MCF 10A (cell line): ENCODE measurements at places on chromosomes 11 and 22. TPM values are rescaled to one million over a fixed set of nuclear protein-coding genes. Genes with fewer than 3 reads are reported as not detected.
A peak's percentile ranks its signal among the peaks of the same experiment; 100 is the strongest.

Gene ADM2
- total RNA-seq = 35.4 and 39.7 TPM in 2 replicates

GRCh38 chr11:47469361-47470179 lies 20.6 kb upstream of the RAPSN start:
- no peak for DNase-seq

Gene LAYN
- total RNA-seq = not detected in 2 replicates

GRCh38 chr11:70594031-70594430 lies 195.7 kb downstream of the CTTN start:
- DNase-seq = no peak

DNA sequence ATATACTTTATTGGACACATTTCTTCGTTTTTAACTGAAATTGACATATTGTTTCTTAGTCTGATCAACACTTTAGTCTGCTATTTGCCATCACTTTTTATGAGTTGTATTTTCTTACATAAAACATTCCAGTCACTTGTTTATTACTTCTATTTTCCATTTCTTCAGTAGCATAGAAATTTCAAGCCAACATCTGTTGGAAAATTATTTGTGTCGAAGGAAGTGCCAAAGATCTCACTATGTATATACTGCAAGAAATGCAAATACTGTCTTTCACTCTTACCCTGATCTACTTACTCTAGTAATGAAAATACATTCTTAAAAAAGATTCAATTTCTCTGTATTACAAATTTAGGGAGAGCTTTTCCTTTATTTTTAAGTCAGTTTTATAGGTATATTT lies 105.9 kb downstream of the SLC17A6 start:
- no peak for DNase-seq

Gene LDHAL6A
- not detected in 2 replicates for total RNA-seq

- DNase-seq = no peak
Measured at GRCh38 chr11:59152312-59152951, 9.8 kb downstream of the FAM111A start.

DNA sequence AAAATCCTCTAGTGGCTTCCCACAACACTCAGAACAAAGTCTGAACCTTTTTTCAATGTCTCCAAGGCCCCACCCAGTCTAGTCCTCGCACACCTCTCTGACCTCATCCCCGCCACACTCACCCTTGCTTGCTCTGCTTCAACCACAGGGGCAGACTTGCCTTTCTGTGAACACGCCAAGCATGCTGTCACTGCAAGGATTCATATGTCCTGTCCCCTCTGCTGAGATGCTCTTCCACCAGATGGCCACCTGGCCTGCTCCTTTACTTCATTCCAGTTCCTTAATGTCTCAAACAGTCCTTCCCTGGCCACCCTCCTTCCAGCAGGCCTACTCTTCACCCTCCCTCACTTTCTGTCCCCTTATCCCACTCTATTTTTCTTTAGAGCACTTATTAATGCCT lies 60.6 kb upstream of the ARHGAP20 start:
- no peak for DNase-seq

DNA sequence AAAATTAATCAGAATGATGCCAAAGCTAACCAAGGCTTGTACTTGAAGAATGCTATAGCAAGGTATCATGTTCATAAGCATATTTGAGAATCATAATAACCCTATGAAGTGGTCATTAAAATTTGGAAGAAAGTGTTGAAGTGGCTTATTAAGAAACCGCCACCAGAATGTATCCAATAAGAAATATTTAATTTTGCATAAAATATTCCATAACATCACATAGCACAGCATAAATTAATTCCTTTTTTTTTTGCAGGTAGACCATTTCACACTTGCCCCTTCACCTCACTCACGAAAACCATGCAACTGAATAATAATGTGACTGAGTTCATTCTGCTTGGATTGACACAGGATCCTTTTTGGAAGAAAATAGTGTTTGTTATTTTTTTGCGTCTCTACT lies at the start of gene OR4C16:
Gene OR4C16, plus strand, starts transcription at position 301 of the 400 bp plus-strand sequence. Its CDS starts 0 bp downstream, at position 301.
- DNase-seq = no peak

DNA sequence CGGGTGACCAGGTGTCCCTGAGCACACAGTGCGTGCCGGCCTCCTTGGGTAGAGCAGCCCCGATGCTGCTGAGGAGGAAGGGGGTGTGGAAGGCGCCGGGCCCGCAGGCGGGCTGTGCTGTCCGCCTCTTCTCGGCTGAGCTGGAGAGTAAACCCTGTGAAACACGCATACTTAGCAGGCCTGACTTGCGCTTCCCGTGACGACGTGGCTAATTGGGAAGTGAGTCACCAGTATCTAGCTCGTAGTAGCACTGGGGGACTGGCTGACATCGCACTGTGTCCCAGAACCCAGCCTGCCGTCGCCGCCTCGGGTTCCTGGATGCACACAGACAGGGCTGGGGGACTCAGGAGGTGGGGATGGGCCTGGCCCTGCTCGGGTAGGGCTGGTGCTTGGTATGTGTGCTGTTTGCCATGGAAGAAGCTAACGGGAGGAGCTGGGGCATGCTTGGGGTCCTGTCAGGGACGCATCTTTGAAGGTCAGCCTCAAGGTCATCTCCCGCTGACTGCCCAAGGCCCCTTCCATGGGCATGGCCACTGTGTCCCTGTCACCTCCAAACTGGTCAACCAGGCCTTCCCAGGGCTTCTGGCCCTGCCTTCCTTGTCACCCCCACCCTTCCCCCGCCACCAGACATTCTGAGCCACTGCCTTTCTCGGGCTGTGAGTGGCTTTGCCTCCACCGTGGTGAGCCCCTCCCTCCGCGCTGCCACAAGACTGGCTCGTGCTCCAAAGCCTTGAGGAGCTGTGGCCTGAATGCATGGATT lies 1327.0 kb downstream of the BRD1 start:
- DNase-seq = no peak

- DNase-seq = no peak
Measured at GRCh38 chr11:2595204-2595603, 104.6 kb downstream of the KCNQ1OT1 start.

GRCh38 chr11:84564180-84564866 lies 1062.8 kb downstream of the DLG2 start:
- DNase-seq = peak; percentile 48

DNA sequence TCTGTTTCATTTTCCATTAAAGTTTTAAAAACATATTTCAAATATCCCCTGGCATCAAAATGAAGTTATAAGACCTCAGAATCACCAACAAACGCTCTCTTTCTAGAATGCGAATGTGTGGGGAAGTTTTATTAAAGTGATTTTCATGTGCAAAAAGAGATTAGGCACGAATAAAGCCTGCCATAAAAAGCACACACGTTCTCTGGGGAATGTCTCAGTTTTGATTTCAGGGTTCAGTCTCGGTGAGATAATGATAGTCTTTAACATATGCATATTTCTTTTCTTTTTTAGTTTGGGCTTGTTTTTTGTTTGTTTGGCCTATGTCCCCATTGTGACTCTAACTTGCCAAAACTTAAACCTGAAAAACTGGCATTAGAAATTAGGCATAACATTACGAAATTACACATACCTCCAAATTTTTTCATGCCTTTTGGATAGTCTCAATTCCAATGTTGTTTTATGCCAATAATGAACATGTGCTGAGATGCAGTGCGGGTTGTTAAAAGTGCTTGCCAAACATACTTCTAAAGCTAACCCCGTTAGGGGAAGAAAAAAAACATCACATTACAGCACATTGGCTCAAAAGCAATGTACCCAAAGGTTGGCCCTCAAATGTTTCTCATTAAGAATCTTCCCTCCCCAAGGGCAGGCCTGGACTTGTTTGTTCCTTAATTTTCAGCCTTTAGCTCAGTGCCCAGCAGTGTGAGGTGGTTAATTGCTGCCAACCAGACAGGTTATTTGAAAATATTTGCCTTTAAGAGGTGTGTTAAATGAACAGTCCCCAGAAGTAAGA lies 33.2 kb upstream of the FBLN1 start:
- DNase-seq = peak; percentile 91

- no peak for DNase-seq
Measured at GRCh38 chr22:30865656-30866055, 102.9 kb downstream of the MORC2 start.

Gene DDX25
- not detected in 2 replicates for total RNA-seq

DNA sequence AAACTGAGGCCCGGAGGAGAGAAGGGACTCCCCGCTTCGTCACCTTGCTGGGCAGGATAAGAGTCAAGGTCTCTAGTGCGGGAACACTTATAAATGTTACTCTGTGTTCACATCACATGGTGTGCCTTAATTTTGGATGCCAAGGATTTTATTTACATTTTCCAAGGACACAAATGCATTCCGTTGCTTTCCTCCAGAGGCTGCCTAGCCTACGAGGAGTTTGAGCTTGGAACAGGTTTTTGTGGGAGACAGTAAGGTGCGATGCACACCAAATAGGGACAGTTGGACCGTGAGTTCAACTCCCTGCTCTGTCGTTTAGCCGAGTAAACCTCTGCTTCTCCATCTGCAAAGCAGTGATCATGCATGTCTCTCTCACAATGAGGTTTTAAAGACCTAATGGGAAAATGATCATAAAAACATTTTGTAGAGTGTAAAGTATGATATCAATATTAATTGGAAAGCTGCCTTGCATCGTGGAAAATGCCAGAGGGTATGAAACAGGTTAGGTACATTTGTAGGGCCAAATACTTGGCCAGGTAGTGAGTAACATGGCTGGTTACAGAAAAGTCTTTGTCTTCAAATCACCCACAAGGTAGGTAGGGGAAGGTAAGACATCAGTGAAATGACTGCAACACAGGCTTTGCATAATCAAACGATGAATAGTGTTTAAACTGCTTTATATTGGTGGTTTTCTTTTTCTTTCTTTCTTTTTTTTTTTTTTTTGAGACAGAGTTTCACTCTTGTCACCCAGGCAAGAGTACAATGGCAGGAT lies 61.8 kb downstream of the ST3GAL4 start:
- DNase-seq = no peak

DNA sequence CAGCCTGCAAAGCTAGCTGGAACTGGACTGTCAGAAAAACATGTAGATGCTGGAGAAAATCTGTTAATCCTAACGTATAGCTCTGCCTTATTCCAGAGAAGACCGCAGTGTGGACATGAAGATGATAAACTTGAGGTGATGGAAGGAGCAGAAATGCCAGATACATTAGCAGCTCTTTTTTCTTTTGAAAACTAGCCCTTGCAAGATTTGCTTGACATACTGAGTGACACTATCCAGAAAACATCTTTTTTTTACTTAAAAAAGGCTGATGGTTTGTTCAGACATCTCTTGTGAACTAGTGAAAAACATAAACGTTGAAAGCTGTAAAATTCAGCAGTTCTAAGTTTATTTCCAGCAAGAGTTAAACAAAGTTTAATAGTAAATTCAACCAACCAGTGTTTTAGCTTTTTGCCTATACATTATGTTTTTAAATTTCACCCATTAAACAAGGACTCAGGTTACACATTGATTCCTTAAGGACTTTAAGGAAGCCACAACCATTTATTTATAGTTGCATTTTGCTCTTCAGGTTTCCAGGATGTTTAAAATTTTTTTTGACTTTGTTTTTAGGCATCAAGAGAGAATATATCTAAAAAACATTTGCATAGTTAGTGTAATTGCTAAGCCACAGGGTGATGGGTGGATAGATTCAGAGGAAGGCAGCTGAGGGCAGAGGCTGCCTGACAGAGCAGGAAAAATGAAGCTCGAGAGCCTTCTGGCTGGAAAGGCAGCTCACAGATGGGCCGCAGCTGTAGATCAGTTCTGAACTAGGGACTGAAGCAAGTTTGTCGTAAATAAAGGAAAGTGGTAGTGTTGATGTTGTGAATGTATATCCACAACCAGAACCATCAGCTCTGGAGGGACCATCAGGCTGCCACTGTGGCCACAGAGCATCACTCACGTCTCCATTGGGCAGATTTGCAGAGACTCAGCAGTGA lies 9.5 kb downstream of the SNAP29 start:
- DNase-seq = no peak

DNA sequence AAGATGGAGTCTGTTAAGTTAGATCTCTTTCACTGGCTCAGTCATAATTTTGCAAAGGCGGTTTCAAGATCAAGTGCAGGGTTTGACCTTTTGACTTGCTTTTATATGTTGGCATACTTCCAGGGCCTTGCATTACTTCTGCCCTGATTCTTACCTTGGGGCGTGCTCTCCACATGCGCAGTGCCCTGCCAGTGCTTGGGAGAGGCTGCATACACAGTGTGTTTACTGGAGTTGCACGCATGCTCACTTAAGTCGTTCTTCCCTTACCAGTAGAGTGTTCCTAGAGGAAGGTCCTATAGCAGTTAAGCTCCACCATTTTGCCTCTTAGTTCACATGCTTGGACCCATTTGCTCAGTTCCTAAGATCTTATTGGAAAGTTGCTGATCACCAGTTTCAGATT lies 21.0 kb upstream of the TMEM123 start:
- DNase-seq = no peak

DNA sequence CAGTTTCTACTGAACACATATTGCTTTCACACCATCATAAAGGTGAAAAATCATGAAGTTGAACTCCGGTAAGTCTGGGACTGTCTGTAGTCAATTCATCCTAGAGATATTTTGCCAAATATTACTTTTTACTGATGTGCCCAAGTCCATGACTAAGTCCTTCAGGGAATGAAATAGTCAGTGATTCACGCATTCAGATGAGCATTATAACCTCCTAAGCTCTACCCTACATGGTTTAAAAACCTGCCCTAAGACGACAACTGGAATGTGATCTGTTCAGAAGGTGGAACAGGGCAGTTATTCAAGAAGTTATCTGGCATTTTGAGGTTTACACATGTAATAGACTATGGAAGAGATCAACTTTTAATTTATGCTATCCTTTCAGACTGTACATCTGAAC lies 125.6 kb downstream of the TRPC6 start:
- no peak for DNase-seq

Gene TRIM29
- 60.9 and 93.4 TPM in 2 replicates for total RNA-seq

DNA sequence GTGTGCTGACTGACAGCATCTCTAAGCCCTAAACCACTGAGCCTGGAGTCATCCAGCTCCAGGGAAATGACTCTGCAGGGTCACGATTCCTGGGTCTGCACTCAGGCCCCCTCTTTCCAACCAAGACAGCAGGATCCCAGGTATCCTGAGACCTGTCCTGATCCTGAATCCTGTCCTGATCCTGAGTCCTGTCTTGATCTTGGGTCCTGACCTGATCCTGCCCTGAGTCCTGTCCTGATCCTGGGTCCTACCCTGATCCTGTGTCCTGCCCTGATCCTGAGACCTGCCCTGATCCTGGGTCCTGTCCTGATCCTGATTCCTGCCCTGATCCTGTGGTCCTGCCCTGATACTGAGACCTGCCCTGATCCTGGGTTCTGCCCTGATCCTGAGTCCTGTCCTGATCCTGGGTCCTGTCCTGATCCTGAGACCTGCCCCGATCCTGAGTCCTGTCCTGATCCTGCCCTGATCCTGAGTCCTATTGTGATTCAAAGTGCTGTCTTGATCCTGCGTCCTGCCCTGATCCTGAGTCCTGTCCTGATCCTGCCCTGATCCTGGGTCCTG lies 1.4 kb upstream of the KRTAP5-6 start:
- no peak for DNase-seq

- no peak for DNase-seq
Measured at GRCh38 chr11:74370123-74370522, 28.1 kb downstream of the PGM2L1 start.

Gene MYRF
- total RNA-seq = 0.16 TPM in 1 of 2 replicates, not detected in the other

Gene F2
- total RNA-seq = not detected in 2 replicates

DNA sequence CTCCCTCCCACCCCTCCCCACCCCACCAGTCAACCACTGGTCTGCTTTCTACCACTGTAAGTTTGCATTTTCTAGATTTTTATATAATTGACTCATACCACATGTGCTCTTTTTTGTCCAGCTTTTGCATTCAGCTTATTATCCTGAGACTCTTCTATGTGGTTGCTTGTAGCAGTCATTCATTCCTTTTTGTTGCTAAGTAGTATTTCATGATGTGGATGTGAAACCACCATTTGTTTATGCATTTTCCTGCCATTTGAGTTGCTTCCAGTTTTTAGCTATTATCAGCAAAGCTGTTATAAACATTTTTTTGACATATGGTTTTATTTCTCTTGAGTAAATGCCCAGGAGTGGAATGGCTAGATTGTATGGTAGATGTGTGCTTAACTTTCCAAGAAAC lies 77.0 kb upstream of the FGF3 start:
- no peak for DNase-seq

Gene NXPE4
- total RNA-seq = not detected in 2 replicates
